ENCODE measurements at places on chromosomes 5 and 9. TPM values are rescaled to one million over a fixed set of nuclear protein-coding genes. Genes with fewer than 3 reads are reported as not detected.
A peak's percentile ranks its signal among the peaks of the same experiment; 100 is the strongest.

Gene ARID3C
- not detected for total RNA-seq

- peaks cover 33% of the 10 kb centered on the region for H3K4me1 ChIP-seq
- H3K27ac ChIP-seq, result peak overlapping the region; percentile 88
- H3K36me3 ChIP-seq, result peaks cover 8% of the 10 kb centered on the region
- peak overlapping the region; percentile 92 for H3K4me3 ChIP-seq
- H3K27me3 ChIP-seq, result no peaks in the 10 kb centered on the region
Observed at GRCh38 chr9:132671620-132672412, 1.6 kb downstream of the GTF3C4 start.

Gene RFESD
- 5.0 TPM for total RNA-seq

GRCh38 chr9:4465910-4466309 is 24.4 kb upstream of the SLC1A1 start:
- DNase-seq, result no peak
- H3K36me3 ChIP-seq, result no peaks in the 10 kb centered on the region
- H3K4me3 ChIP-seq, result no peak overlapping the region

DNA sequence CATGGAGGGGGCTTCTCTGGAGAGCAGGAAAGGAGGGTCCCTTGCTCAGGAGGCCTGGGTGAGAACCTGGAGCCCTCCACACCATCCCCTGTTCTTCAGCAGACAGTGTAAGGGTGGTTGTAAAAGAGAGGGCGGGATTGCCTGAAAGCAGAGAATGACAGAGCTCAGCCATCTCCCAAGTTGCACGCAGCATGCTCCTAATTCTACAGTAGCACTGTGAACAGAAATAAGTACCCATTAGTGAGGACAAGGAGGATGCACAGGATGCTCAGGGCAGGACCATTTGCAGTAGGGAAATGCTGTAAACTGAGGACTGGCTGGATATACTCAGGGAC is 8.4 kb downstream of the CCDC69 start:
- DNase-seq, result no peak
- peak overlapping the region; percentile 98 for H3K27ac ChIP-seq
- H3K4me1 ChIP-seq, result peaks cover 74% of the 10 kb centered on the region
- peaks cover 42% of the 10 kb centered on the region for H3K36me3 ChIP-seq
- no peaks in the 10 kb centered on the region for H3K27me3 ChIP-seq
- peak overlapping the region; percentile 90 for H3K4me3 ChIP-seq

Gene TMOD1
- 0.79 TPM for total RNA-seq

DNA sequence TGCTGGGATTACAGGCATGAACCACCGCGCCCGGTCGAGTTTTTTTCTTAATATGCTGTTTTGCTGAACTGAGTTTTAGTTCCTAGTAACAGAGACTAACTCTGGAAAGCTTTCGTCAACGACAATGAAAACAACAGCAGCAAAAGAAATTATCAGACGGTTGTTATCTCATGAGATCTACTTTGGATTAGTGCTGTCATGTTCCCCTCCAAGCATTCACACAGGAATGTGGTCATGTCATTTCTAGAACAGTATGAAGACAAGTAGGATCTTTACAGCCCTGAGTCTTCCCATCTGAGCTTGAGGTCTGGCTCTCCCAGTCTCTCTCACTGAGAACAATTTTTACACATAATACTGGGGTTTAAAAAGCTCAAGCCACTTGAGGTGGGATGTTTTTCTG is 4.0 kb upstream of the ANKRD33B start:
- no peak overlapping the region for H3K27ac ChIP-seq
- no peaks in the 10 kb centered on the region for H3K36me3 ChIP-seq
- DNase-seq, result no peak
- H3K4me3 ChIP-seq, result no peak overlapping the region

All from activated naive CD8-positive, alpha-beta T cell treated with anti-CD3 and anti-CD28 coated beads, Interleukin-2, amount 10 ng/mL, durations not matched to agents 7 days and 5 days (primary cell).